Vagina (tissue), 2 donors: ENCODE measurements at places on chromosomes 12 and 14.

- no peak for DNase-seq
These were observed 19.4 kb downstream of the KTN1 start for GRCh38 chr14:55599250-55599879.

GRCh38 chr14:20614038-20614840 lies 23.1 kb upstream of the RNASE12 start:
- DNase-seq: no peak

GRCh38 chr12:42426746-42427145 lies 100.8 kb downstream of the PPHLN1 start:
- no peak for DNase-seq

GRCh38 chr12:44053549-44054127 lies 217.8 kb downstream of the TMEM117 start:
- DNase-seq: no peak

DNA sequence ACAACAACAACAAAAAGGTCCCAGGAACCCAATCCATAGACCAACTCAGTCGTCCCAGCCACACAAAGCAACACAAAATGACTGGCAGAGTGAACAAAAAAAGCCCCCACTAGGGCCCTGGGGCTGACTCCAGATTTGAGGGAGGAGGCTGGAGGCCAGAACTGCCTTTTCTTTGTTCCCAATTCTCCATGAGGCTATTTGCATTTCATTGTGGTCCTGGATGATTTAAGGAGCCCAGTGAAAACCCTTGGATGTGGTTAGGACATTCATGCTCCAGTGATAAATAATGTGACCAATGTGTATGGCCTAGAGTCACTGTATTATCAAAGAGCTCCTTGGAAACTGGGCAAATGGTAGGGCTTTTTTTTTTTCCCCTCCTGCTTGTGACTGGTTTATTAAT lies 192.9 kb downstream of the NUAK1 start:
- DNase-seq: no peak

DNA sequence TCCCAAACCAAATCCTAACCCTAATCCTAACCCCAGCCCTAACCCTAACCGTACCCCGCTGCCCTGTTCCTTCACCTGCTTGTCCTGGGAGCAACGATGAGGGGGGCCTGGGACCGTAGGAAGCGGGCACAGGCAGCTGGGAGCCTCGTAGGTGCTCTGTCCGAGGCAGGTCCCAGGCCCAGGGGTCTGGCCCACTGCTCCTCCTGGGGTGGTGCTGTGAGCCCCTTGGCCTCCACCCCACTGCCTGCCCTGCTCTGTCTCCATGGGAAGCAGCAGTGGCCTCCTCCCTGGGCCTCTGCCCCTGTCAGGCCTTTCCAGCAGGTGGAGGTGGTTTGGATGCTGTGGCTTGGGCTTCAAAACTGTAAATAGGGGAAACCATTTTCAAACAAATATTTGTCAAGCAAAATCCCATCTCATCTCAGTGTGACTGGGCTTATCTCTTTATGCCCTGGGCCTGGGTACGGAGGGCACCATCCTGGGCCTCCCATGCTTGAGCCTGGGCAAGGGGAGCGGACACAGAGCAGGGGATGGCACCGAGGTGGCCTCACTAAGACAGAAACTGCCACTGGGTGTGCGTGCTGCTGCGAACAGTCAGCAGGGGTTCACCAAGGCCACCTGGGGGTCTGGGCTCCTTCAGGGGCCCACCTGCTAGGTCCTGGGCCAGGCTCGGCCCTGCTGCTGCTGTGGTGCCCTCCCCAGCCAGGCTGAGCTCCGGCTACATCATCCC lies 3.7 kb upstream of the BEGAIN start:
- DNase-seq: no peak
